Posterior cingulate gyrus (tissue), 11 donors: ENCODE measurements at places on chromosomes 11 and 22.

GRCh38 chr11:78270971-78271370 lies 82.3 kb downstream of the USP35 start:
- no peak for DNase-seq

DNA sequence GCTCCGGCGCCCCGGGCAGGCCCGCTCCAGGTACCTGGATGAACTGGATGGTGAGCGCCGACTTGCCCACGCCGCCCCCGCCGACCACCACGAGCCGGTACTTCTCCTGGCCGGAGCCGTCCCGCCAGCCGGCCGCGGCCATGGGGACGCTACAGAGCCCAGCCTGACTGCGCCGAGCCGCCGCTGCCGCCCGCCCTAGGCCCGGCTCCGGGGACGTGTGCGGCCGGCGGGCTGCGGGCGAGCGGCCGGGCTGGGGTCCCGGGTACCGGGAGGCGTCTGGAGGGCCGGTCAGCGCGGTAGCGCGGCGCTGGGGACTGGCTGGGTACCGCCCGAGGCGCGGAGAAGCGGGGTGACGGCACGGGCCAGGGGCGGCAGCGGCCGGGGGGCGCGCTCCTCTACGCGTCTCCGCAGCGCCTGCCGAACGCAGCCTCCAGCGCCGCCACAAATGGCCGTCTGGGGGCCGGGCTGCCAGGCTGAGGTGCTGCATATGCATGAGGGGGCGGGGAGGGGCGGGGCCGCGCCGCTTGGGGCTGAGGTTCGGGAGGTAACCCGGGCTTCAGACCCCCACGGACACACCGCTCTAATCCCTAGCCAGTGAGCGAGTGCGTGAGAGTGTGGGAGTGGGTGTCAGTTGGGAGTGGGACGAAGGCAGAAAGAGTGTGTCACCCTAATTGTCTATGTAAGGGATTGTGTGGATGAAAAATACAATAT lies at the start of gene RRAS2:
Gene RRAS2, minus strand, starts transcription at position 455 of the 711 bp plus-strand sequence. Its CDS starts 313 bp downstream, at position 142.
- DNase-seq = peak; percentile 68

- DNase-seq = no peak
Measured at GRCh38 chr11:10597877-10598351, 29.4 kb upstream of the LYVE1 start.

GRCh38 chr11:73126804-73127480 lies 15.2 kb downstream of the FCHSD2 start:
- DNase-seq = no peak

GRCh38 chr11:33505093-33505492 lies 195.5 kb downstream of the C11orf91 start:
- no peak for DNase-seq

GRCh38 chr11:3000032-3000961 lies 8.2 kb upstream of the NAP1L4 start:
- DNase-seq = peak; percentile 97

- no peak for DNase-seq
Measured at GRCh38 chr22:48981371-48982061, 846.2 kb downstream of the BRD1 start.

GRCh38 chr22:37388538-37388937 lies 38.7 kb downstream of the ELFN2 start:
- no peak for DNase-seq

- peak; percentile 33 for DNase-seq
Measured at GRCh38 chr11:63999349-64000025, 13.2 kb downstream of the OTUB1 start.

- DNase-seq = no peak
Measured at GRCh38 chr11:17188675-17189074, 19.1 kb downstream of the PIK3C2A start.

DNA sequence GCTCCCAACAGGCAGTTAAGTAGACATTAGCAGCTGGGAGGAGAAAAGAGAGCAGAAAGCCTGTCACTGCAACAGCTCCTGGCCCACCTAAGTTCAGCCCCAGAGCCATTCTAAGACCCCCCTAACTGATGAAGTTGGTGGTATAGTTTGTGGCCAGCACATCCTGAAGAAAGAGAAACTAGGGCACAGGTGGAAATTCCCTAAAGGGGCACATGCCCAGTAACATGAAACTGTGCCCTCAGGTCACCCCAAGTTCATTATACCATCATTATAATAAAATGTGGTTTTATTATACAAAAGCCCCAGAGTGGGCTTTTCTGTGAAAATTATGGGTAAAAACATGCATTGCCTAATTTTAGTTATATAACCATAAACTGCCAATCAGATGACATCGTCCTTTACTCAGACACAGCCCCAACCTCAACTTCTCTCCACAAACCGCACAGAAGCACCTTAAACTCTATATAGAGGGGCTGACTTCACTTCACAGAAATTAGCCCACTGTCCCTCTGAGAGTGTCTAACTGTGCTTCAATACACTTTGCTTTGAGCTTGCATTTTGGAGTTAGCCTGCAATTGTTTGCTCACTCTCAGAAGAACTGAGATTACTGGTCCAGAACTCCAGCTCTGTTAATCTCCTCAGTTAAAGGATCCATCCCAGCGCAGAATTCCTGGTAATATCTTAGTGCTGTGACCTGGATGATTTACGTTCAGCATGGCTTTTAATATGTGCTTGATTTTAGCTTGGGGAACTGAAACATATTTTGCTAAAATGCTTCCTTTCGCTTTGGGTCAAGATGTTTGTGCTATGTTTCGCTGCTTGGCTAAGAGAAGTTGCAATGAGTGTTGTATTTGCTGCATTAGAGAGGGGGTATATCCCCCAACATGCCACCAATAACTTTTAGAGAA lies 1.8 kb upstream of the APOL3 start:
- no peak for DNase-seq

DNA sequence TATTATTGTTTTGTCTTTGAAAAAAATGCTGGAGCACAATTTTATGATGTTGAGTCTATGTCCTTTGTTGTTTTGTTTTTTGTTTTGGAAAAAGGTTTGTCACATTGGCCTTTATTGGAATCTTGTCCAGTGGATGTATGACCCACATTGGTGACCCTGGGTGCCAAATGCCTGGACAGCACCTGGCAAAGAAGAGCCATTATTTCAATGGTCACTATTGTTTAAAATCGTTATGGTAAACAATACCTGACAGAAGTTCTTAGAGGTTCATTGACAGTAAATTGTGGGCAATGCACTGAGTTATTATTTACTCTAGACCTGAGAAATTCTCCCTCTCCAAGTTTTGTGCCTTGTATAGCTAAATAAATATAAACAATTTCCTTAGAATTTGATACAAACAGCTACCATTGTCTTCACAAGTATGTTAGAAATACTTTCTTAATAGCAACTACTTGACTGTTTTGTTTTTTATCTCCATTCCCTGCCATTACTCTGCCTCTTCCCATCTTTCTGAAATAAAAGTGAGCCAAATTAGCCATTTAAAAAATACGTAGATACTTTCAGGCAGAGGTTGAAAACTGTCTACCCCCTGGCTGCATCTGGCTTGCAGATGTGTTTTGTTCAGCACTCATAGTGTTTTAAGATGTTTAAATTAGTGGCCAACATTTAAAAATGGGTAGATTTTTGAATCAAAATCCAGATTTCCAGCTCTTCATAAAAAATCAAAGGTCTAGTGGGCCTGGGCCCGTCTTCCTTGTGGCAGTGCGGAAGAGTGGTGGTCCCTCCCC lies 39.9 kb downstream of the BMAL1 start:
- no peak for DNase-seq

- no peak for DNase-seq
Measured at GRCh38 chr22:42300259-42301076, 30.0 kb upstream of the TCF20 start.

DNA sequence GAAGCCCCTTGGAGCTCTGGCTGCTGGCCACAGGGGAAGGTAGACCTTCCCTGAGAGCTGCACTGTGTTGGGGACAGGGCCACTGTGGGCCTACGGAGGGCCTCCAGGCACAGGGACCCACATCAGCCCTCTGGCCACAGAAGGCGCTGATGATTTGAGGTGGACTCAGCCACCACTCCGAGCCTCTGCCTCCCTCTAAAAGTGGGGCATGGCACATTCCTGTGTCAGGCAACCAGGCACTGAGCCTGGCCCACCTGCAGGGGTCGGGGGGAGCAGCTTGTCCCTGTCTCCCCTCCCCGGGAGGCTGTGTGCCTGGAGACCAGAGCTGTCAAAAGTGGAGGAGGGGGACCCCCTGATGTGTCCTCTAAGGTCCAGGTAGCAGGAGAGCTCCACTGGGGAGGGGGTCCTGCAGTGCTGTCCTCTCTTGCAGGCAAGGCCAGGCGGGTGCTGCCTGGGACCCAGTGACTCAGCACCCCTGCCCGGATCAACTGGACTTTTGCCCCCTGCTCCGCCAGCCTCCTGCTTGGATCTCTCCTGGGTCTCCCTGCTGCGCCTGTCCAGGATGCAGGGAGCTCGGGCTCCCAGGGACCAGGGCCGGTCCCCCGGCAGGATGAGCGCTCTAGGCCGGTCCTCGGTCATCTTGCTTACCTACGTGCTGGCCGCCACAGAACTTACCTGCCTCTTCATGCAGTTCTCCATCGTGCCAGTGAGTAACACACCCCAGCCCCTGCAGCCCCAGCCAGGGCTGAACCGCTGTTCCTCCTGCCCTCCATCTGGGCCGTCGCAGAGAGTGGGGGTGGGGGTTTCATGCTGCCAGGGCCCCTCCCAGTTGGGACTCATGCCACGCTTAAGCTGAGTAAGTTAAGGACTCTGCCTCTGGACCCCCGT lies 17.5 kb upstream of the CDKN1C start:
- DNase-seq = no peak

DNA sequence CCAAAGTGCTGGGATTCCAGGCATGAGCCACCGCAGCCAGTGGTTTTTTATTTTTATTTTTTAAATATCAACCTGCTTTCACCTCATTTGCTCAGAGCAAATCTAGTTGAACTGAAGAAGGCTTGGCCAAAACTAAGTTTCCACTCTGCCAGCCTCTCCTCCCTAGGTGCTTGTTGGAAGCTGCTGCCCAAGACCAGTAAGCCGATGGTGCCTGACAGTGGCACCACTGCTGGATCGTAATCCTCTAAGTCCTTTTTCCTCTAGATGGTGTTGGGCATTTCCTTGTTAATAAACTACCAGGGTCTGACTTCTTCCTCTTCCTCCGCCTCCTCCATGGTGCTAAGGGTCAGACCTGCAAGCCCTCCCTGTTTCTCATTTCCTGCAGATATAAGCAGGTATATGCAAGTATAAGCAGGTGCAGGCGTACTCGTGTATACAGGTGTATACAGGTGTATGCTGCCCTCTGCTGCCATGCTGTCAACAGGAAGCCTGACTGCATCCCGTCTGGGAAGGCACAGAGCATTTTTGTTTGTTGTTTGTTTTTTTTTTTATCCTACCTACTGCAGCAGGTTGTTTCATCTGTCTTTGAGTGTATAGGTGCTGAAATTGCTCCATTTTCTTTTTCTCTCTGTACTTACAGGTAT lies 1.6 kb downstream of the NADSYN1 start:
- no peak for DNase-seq

DNA sequence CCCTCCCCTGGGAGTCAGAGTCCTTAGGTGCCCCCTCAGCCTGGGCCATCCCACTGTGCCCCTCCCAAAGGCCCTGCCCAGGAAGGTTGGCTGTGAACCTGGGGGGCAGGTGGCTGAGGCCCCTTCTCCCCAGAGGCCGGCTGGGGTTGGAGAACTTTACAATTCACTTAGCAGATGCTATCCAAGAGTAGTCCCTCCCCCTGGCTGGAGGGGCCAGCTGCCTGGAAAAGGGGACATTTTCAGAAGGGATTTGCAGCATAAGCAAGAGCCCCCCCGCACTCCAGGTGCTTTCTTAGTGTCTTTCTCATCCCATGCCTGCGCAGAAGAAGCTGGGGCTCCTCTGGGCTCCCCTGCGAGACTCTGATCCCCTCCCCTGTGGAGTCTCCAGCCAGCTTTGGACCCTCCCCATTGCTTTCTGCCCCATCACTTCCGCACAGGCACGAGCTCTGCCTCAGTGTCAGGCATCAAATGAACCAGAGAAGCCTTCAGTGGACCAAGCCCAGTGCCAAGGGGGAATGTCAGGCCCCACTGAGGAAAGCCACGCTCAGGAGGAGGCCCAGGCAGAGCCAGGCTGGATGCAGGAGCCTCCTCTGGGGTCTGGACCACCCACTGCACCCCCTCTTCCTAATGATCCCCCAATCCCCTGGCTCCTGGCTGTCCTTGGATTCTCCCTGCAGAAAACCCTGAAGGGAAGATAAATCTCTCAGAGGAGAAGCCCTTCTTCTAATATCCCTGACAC lies 3.7 kb downstream of the SSTR3 start:
- no peak for DNase-seq

DNA sequence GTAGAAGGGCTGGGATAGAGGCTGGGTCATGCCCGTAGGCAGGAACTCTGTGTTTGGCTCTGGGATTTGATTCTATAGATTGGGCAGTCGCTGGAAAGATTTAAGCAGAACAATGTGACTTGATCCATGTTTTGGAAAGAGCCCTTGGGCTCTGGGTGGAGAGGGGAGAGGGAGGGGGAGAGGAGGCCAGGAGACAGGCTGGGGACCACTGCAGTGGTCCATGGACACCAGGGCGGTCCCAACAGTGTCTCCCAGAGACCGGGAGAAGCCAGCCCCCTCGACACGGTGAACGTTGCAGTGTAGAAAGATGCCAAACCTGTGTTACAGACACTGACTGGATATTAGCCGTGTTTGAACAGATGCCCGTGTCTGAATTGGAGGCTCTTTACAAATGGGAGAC lies 19.5 kb downstream of the PVALB start:
- DNase-seq = no peak

- no peak for DNase-seq
Measured at GRCh38 chr22:40252146-40252545, 74.4 kb downstream of the TNRC6B start.

DNA sequence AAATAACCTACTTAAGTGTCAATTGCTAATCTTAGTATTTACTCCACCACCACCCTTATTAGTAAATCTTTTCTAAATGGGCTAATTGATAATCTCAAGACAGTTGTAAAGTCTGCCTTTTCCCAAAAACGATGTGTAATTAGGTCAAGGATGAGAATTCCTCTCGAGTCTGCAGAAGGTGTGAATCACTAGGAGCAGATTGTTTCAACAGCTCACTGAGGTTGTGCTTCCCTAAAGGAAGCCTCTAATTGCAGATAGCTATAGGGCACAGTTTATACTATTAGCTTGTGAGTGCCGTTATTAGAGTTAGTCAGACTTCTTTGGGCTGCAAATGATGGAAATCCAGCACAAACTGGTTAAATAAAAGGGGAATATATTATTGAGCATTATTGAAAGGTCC lies 84.9 kb downstream of the C11orf91 start:
- DNase-seq = no peak

DNA sequence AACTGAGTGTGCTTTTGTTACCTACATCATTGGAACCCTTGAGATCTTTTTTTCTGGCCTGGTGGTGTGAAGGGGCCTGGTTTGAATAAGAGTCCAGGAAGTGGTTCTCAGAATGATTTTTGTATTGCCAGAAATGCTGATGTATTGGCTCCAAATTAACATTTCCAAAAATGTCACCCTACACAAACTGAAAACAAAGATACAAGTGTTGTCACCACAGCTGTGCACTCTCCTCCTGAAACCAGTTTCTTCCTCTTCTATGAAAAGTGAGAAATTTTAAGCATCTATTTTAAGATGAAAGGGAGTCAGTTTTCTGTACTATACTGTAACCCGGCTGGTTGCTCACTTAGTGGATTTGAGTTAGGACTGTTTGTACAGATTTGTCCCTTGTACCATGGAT lies 218.8 kb downstream of the PGR start:
- no peak for DNase-seq

GRCh38 chr11:121515335-121515671 lies 62.5 kb upstream of the SORL1-AS1 start:
- DNase-seq = no peak

- no peak for DNase-seq
Measured at GRCh38 chr22:50551160-50551752, 5.6 kb downstream of the KLHDC7B start.

- DNase-seq = no peak
Measured at GRCh38 chr11:37422511-37422910, 824.5 kb upstream of the RAG2 start.
